Stimulated activated CD4-positive, alpha-beta T cell treated with anti-CD3 and anti-CD28 coated beads, Interleukin-2, amount 100 ng/mL, for 48 hours (primary cell): ENCODE measurements at places on chromosomes 12 and 14.

DNA sequence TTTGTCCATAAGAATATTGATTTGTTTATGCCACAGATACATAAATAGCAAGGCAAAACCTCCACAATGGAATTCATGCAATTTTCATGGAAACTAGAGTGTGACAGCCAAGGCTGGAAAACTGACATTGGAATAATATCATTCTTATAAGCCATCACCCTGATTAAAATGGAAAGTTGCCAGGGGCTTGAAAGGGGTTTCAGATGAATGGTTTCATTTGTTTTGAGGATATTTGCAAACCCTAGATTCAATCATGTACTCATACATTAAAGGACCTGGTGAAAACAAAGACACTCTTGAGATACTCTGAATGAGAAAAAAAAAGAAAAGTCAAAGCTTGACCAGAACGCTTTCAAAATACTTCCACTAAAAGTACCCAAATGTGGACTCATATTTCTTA, 205.7 kb downstream of the DIO2 start:
- DNase-seq = no peak

DNA sequence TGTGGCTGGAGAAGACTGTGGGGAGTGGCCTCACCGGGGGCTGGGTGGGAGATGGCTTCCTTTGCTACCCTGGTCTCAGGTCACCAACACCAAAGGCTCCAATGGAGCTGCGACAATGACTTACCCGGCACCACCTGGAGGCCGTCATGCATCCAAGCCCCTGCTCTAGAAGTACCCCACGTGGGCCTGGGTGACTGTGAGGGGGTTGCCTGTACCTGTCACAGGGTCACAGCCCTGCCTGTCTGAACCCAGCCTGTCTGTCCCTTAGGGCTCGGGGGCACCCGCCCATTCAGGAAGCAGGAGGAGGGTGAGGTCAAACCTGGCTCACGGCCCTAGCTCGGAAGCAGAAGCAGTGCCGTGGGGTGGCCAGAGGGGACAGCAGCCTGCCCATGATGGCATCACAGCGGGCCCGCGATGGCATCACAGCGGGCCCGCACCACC, 18.9 kb downstream of the ABCB9 start:
- no peak for DNase-seq

- DNase-seq = no peak
Measured at GRCh38 chr12:83365317-83365716, 678.6 kb downstream of the TMTC2 start.

- DNase-seq = no peak
Measured at GRCh38 chr14:101600336-101600890, 39.1 kb downstream of the DIO3 start.

DNA sequence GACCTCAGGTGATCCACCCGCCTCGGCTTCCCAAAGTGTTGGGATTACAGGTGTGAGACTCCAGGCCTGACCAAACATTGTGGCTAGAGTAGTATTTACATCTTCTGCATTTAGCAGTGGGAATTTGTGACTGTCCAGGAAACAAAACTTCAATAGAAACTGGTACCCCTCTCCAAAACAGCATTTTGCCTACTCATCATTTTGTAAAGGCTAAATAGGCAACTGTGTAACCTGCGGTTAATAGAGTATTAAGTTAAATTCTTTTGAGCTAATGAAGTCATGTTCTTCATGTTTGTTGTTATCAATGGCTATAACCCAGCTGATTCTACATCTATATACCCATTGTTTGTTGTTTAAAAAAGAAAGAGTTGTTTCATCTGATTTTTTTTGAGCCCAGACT, 8.1 kb downstream of the CMAS start:
- no peak for DNase-seq

GRCh38 chr14:106786697-106787096, 1260.3 kb downstream of the TMEM121 start:
- DNase-seq = no peak

- no peak for DNase-seq
Measured at GRCh38 chr12:47276621-47277309, 197.0 kb upstream of the AMIGO2 start.

DNA sequence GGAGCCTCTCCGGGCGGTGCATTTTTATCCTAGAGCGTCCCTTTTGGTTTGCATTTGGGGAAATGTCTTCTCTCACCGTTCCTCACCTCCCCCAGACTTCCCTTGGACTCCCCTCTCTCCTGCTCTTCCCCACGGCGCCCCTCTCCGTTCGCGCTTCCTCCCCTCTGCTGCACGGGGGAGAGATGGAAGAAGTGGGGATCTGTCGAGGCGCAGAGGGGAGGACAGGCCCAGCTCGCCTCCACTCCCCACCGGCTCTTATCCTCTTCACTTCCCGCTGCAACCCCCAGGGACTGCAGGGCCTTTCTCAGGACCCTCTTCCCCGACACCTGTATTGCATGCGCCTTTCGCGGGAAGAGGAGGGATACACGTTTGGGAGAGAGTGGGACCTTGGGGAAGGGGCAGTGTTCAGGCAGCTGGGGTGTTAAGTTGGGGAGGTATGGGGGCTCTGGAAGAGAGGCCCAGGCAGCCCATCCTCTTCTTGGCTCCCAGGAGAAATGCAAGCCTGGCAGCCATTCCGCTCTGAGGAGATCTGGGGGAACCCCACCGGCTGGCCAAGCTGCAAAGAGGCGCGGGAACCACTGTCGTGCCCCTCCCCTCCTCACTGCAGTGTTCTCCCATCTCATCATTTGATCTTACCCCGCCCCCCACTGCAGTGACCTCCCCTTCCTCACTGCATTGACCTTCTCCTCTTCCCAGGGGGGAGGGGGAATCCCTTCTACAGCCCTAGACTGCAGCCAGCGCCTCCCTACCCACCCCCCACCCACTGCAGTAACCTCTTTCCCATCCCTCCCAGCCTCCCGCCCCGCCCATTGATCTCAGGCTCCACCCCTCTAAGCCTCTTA, 788 bp downstream of the ENO2 start:
- DNase-seq = no peak

DNA sequence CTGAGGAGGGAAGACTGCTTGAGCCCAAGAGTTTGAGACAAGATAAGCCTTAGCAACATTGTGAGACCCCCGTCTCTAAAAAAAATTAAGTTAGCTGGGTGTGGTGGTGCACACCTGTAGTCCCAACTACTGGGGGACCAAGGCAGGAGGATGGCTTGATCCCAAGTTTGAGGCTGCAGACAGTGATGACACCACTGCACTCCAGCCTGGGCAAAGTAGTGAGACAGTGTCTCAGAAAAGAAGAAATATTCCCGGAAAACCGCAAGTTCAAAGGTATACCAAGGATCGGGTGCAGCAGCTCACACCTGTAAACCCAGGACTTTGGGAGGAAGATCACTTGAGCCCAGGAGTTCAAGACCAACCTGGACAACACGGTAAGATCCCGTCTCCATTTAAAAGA, 5.8 kb downstream of the PTGES3 start:
- no peak for DNase-seq

DNA sequence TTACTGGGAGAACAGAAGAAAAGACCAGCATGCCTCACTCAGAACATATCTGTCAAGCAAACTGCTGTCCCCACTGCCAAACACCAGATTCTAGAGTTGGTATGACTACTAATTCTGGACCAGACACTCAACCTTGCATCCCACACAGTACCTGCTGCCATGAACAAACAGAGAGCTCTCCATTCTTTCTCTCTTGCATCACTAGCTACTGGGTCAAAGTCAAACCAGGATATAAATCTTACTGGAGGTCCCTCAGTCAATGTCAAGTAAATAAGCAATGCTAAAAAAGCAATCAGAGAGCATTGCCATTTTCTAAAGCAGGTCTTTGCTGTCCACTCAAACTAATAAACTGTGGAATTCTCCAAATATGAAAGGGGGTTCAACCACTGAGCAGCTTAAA, 452.4 kb upstream of the SEL1L start:
- DNase-seq = no peak

DNA sequence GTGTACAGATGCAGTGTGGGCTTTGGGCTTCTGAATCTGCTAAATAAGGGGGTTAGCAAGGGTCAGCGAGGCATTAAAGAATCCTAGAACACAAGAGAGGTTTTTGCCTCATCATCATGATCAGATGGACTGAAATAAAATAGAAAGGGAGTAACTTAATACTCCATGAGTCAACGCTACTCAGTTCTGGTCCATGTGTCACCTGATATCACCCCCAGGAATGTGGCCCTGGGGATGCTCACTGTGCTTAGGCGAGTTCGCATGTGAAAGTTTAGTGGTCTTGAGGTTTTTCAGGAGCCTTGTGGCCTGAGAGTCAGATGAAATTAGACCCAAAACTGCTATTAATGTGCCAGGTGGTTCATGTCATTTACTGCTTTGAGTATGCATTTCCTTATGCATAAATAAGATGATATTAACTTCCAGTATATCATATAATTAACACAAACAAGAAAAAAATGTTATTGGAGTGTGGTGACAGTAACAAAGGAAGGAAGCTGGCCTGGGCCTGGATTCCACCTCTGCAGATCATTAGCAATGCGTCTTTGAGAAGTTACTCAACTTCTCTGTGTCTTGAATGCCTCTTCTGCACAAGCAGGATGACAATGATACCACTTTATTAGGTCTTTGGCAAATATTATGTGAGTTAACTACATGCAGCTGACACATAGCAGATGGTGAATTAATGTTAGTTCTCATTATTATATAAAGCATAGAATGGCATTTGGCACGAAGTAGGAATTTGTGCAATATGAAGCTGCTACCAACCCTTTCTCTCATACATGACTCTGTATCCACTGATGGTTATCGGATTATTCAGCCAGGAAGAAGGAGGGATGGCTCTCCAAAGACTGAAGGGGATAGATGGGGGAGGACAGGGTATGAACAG, 1272.6 kb downstream of the AACS start:
- DNase-seq = no peak

DNA sequence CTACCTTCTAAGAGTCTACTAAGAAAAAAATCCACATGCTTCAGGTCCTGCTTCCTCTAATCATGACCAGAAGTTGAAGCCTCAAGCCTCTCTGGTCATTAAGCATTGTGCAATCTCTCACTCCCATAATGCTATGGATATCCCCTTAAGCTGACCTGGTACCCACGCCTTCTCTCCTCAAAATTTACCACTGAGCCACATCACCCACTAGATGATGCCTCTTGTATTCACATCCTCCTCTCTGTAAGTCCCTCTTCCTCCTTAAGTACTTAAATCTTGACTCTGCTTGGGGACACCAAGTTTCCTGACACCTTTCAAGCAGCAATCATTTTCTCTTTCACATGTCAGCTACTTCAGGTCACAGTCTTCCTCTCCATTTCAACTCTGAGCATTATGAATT, 9.8 kb downstream of the GALNT4 start:
- no peak for DNase-seq

- DNase-seq = no peak
Measured at GRCh38 chr12:10633541-10633940, 20.1 kb upstream of the MAGOHB start.

DNA sequence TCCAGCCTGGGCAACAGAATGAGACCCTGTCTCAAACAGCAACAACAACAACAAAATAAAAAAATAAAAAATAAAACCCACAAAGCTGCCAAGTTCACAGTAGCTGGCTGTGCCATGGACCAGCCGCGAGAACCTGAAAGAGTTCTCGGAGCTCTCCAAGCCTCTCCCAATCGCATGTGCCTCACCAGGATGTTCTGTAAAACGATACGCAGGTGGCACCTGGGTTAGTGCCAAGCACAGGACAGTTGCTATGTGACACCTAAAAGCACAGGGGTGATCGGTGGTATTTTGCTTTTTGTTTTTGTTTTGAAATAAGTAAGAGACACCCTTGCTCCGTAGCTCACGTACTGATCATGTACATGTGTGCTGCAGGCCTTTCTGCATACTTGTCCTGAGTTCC, 52.4 kb downstream of the RFLNA start:
- no peak for DNase-seq

- no peak for DNase-seq
Measured at GRCh38 chr14:24367514-24368211, at the start of gene NFATC4. Gene NFATC4, plus strand, starts transcription at chr14:24368184. Its CDS starts 157 bp downstream, at chr14:24368341.

DNA sequence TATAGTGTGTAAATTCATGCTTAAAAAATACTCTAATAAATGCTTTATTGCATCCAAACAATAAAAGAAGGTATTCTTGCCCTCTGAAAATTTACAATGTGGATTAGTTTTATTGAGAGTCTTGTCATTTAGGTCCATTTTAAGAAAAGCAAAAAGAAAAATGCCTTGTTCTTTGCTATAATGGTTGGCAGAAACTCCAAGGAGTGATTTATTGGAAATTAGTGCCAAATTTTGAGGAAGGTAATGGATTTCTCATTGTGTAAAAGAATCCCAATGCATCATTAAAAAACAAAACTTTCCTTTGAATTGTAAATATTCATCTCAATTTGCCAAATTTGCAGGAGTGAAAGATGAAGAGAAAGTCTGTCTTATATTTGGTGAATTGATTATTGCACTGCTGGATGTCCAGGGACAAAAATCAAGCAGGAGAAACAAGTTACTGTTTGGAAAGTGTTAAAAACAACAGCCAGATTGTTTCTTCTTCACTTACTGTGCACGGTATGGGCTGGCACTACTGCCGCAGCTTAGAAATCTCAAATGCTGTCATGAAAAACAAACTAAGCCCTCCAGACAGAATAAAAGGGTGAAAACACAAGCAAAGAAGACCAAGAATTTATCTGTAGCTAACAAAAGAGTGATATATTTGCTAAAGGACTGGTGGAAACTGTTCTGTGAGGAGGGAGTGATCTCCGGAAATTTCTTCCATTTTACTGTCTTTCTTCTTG, 511.7 kb downstream of the TMTC2 start:
- no peak for DNase-seq

GRCh38 chr12:65943388-65944137, 119.3 kb downstream of the HMGA2 start:
- DNase-seq = no peak

GRCh38 chr12:50101663-50102062, 2.1 kb upstream of the GPD1 start:
- DNase-seq = no peak

- no peak for DNase-seq
Measured at GRCh38 chr14:83483063-83483462, 1949.4 kb upstream of the SEL1L start.

DNA sequence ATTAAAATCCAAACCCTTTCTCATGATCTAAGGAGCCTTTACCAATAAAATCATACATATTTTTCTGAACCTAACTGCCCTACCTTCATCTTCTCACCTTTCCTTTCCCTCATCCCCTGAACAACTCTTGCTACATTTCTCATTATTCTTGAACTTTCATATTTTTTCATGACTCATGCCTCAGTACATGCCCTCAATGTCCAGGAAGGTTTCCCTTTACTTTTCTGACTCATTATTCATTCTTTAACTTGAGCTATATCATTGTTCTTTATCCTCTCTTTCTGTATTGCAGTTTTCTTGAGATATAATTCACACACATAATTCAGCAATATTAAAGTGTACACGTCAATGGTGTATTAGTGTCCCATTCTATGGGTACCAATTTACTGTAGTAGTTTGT, 231.0 kb downstream of the ALG10B start:
- DNase-seq = no peak

DNA sequence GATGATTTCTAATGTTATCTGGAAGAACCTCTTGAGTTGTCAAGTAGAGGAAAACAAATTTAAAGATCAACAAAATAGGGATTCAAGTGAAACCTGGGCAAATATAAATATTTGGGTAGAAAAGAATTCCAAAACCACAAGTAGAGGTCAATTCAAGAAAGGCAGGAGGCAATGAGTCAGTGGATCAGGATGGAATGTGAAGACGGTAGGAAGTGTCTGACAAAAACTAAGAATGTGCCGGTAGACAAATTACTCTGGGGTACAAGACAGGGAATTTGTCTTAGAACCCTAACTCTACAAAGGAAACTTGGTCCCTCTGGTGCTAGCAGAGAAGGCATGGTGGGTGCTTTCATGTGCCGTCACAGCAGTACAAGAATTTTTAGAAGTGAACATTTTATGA, 13.6 kb downstream of the ABCD2 start:
- DNase-seq = no peak

- DNase-seq = no peak
Measured at GRCh38 chr14:69345402-69345801, 52.7 kb downstream of the ERH start.

GRCh38 chr12:32569259-32569658, 109.8 kb upstream of the DNM1L start:
- no peak for DNase-seq
